ENCODE measurements at places on chromosomes 4 and X. TPM values are rescaled to one million over a fixed set of nuclear protein-coding genes. Genes with fewer than 3 reads are reported as not detected.

DNA sequence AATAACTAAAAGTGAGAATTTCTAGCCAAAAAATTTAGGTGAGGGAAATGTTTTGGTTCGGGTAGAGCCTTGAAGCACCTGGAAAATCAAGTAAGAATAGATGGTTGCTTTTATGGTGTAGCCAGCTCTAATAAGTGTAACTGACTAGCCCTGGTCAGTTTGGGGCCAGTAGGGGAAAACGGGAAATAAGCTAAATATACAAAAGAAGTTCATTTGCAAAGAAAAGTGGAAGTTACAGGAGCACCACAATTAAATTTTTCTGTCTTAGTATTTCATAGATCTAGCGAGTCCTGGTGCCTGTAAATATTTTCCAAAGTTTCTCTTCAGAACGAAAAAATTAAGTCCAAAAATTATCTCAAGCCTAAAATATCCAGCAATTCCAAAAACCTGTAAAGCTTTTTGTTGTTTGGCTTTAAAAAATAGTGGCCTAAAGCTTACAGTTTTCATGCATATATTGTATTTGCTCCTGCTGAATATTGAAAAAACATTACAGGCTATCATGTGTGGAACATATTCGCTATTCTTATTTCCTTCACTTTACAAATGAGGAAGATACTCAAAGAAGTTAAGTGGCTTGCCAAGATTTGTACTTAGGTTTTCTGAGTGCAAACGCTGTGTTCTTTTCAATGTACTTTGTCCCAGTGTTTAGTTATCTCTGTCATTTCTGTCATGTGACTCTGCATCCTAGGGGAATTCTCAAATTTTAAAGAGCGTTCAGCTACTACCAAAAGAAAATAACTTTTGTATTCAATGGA lies 7.3 kb upstream of the PTPN13 start:
- H3K36me3 ChIP-seq: no peaks in the 10 kb centered on the region
- no peak overlapping the region for H3K27ac ChIP-seq
- DNase-seq: no peak
- H3K4me3 ChIP-seq: no peak overlapping the region
- no peaks in the 10 kb centered on the region for H3K27me3 ChIP-seq
- peaks cover 22% of the 10 kb centered on the region for H3K4me1 ChIP-seq

DNA sequence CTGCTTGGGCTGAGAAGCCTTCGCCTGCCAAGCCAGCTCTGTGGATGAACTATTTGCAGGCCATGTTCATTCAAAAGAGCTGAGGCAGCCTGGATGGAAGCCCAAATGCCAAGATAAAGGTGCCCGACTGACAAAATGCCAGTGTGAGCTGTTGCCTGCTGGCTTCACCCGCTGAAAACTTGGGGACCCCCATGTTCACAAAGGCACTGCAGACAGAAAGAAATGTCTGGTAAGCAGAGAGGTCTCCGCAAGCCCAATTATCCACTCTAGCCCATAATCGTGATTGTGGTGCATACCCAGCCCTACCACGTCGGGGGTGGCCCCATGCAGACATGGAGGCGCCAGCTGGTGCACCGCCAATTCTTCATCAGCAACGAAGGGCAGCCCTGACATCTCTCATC lies 13.0 kb upstream of the SMIM20 start:
- no peaks in the 10 kb centered on the region for H3K36me3 ChIP-seq
- no peak overlapping the region for H3K4me3 ChIP-seq
- no peaks in the 10 kb centered on the region for H3K27me3 ChIP-seq

RBM46 gene
- total RNA-seq: not detected

PAGE5 gene
- total RNA-seq: not detected

AIMP1 gene
- 24.5 TPM for total RNA-seq

CT45A5 gene
- not detected for total RNA-seq

All from stomach (tissue), 19 donors.